Amniotic stem cell (primary cell): ENCODE measurements at places on chromosomes 5 and 9.

DNA sequence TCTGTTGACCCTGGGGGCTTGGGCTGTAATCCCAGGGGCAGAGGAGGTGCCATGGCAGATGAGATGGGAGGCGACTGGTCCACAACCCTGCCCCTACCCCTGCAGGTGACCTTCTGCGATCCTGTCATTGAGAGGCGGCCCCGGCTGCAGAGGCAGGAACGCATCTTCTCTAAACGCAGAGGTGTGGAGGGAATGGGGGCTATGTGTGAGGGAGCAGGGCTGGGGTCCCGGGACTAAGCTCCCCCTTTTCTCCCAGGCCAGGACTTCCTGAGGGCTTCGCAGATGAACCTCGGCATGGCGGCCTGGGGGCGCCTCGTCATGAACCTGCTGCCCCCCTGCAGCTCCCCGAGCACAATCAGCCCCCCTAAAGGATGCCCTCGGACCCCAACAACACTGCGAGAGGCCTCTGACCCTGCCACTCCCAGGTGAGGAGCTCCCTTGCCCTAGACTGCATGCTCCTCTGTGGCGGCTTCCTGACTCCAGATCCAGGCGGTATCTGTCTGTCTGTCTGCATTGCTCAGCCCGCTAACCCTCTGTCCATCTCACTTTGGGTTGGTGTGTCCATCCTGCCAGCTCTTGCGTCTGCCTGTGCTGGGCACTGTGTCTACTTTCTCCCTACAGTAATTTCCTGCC is 9.9 kb downstream of the ZDHHC12 start:
- no peak for DNase-seq

- DNase-seq, result no peak
Measured at GRCh38 chr9:96523374-96523773, 73.4 kb downstream of the HABP4 start.

DNA sequence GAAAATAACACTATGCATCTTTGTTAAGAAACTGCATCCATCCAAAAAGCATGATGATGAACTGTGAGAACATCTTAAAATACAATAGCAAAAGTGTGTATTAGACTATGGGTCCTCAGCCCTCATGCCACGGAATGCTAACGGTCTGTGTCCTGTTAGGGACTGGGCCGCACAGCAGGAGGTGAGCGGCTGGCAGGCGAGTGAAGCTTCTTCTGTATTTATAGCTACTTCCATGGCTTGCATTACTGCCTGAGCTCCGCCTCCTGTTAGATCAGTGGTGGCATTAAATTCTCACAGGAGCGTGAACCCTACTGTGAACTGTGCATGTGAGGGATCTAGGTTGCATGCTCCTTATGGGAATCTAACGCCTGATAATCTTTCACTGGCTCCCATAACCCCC is 129.8 kb downstream of the NXNL2 start:
- no peak for DNase-seq

- no peak for DNase-seq
Measured at GRCh38 chr9:114094971-114095370, 4.1 kb downstream of the KIF12 start.

DNA sequence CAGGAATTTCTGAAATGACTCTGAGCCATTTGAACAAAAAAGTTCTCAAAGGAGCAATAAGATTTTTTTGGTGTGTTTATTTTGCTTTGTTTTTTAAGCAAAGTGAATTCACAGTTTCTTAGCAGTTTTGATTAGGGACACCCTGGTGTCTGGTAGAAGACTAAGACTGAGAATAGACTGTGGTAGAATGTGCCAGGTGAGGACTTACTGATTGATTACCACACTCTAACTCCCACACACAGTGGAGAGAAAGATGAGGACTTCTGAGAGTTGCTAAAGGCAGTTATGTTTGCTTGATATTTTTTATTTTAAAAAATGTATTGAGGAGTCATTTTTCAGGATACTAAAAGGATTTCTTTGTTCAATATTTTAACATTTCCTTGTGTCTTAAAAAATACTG is 175.1 kb downstream of the CD180 start:
- DNase-seq, result no peak

DNA sequence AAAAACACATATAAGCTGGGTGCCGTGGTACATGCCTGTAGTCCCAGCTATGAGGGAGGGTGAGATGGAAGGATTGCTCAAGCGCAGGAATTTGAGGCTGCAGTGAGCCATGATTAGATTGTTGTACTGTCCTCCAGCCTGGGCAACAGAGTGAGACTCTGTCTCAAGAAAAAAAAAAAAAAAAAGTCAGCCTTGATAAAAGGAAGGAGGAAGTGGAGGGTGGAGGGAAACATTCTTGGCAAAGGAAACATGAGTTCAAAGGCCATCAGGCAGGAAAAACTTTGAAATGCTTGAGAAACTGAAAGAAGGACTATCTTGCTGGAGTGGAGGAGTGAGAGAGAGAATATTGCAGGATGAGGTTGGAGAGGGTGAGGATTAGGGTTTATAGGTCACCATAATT is 18.3 kb upstream of the ANKHD1 start:
- no peak for DNase-seq

- DNase-seq, result no peak
Measured at GRCh38 chr9:84667571-84668195, 1.8 kb upstream of the NTRK2 start.

- DNase-seq, result no peak
Measured at GRCh38 chr9:97808972-97809371, 44.1 kb upstream of the FOXE1 start.

- DNase-seq, result no peak
Measured at GRCh38 chr9:120757026-120757913, 35.9 kb downstream of the FBXW2 start.

GRCh38 chr5:139100825-139101224 is 97.3 kb downstream of the SIL1 start:
- DNase-seq, result peak; percentile 14

GRCh38 chr9:134644725-134645606 is 3.4 kb downstream of the COL5A1 start:
- DNase-seq, result peak; percentile 92

DNA sequence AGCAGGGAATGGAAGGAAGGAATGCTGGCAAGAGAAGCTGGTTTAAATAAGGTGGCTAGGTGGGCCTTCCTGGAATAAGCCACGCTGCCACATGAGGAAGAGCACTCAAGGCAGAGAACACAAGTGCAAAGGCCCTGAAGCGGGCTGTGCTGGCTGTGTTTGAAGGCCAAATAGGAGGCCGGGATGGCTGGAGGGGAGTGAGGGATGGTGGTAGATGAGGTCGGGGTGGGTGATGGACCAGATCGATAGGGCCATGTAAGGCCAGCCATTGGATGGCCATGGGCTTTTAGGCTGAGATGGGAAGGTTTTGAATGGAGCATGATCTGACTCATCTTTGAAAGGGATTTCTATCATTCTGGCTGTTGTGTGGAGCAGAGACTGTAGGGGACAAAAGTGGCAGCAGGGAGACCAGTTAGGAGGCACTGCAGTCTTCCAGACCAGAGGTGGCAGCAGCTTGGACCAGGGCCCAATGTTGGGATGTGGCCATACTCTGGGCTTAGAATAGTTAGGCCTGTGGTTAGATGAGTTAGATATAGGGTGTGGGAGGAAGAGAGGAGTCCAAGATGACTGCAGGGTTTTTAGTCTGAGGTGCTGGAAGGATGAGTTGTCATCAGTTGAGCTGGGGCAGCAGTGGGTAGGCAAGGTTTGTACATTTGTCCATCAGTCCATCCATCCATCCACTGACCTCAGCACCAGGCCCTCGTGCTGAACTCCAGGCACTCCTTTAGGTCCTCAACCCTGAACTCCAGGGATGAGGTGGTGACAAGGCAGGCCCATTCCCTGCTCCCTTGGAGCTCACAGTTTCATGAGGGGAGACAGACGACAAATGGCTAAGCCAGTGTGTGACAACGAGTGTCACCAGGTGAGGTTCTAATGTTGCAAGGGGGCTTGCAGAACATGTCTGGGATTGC is 30.3 kb downstream of the NDST1 start:
- DNase-seq, result no peak

DNA sequence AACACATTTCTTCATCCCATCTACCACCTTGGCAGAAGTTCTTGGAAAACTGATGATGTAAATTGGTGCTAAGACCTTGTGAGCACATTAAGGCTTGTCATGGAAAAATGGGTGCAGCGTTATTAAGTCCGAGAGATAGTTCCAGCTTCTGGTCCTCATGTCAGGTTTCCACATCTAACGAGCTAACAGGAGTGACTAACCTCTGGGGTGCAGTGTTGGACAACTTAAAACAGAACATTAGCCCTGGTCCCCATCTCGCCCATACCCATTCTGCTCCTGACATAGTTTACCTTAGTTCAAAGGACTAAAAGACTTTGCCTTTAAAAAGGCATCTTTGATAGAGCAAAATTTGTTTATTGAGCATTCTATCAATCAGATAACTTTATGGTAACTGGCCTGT is 128.0 kb downstream of the SLC1A3 start:
- DNase-seq, result no peak

DNA sequence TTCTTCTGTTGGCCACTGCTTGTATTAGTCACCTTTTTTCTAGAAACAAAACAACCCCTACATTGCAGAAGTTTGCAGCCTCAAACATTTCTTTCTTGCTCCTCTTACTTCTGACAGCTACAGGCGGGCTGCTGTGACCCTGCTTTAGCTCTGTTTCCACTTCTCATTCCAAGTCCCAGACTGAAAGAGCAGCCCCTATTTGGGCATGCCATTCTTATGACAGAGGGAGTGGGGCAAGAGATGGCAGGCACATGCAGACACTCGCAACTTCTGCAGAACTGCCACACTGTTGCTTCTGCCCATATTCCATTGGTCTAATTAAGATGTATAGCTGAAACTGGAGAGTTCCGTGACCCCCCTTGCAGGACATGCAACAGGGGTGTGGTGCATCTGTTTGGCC is 19.6 kb upstream of the RPS23 start:
- no peak for DNase-seq

DNA sequence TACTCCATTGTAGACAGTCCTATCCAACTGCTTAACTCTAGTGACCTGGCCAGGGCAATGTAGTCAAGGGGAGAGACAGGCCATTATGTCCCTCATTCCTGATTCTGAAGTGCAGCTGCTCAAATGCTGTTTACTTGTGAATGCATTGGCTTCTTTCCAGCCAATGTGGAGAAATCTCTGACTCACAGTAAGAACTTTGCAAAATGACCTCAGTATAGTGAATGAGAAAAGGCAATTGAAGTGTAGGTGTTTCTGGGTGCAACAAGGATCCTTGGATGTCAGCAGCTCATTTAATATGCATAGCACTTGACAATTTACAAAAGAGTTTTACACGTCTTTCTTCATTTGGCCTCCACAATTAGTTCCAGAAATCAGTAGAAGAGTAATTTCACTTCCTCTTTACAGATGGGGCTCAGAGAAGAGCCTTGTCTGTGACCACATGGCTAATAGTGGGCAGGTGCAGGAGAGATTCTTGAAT is 367.2 kb downstream of the OSTF1 start:
- DNase-seq, result no peak

GRCh38 chr5:154333016-154333415 is 112.8 kb upstream of the SAP30L start:
- no peak for DNase-seq

- DNase-seq, result no peak
Measured at GRCh38 chr5:42824347-42824976, 12.8 kb upstream of the SELENOP start.

DNA sequence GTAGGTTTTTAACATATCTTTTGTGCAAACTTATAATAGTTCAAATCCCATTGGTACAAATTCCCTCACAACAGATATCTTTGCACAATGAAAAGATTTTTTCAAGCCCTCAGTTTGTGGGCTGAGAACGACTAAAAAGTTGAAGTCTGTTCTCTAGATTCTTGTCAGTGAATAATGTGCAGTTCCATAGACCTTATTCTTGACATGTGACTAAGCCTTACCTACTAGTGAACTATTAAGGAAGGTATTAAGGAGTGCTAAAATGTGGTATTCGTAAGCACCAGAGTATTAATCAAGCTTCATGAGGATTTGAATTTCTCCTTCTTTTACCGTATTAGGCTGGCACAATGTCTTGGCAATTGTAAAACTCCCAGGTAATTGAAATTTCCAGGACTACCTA is 205.6 kb upstream of the DMRTA1 start:
- DNase-seq, result no peak

- DNase-seq, result no peak
Measured at GRCh38 chr9:107667231-107668070, 177.9 kb upstream of the KLF4 start.

DNA sequence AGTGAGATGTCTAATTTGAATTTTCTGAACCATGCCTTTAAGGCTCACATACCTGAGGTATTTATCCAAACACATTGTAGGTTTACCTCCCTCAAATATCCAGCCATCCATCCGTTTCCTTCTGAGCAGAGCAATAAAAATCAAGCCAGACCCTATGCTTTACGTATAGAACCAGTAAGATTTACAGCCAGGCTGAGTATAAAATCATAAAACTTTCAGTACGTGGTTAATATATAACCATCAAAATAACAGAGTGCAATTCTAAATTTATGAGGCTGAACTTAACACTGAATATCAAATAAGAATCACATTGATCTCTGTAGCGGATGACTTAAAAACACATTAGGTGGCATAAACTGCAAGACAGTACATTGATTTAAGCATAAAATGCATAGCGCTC is 877.9 kb upstream of the WWC1 start:
- no peak for DNase-seq

GRCh38 chr9:87269296-87270176 is 228.1 kb upstream of the DAPK1 start:
- no peak for DNase-seq

DNA sequence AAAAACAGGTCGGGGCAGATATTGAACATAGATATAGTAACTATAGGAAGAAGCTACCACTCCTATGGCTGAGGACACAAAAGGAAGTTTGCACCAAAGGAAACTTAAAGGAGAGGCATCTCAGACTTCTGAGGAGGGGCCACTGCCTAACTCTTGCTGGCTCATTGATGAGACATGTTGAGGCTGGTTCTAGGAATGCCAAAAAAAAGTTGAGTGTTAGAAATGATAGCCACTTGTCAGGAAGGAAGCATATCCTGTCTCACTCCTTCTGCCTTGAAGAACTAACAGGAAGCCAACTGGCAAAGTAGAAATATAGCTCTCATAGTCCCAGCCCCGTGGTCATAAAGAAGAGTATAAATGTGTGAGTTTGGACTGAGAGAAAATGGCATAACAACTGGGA is 23.3 kb upstream of the STOM start:
- no peak for DNase-seq

DNA sequence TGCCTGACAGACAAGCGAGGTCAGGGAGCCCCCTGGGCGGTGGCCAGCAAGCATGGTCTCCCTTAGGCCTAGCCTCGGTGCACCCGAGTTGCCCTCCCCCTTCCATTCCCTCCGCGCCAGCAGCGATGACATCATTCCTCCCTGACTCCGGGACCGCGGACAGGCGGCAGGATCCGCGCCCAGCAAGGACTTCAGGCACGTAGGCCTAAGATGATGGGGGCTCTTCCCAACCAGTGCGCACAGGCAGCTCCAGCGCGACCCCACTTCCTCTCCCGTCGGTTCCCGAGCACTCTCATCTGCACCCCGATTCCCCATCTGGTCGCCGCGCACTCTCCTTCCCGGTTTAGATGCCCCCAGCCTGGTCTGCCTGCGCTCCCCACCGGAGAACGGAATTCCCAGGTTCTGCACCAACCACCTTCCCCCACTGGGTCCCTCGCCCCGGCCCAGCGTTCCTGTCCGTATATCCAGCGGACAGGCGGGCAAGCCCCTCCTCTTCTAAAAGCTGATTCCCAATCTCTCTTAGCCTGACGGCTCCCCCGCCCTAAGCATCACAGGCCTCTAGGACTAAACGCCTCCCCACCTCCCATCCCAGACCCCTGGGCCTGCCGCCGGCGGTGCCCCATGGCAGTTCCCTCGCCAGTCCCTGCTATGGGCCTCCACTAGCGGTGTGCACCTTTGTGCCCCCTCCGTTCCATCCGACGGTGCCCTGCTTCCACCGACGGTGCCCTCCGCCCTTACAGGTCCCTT is 931 bp downstream of the FAM219A start:
- DNase-seq, result peak; percentile 69

GRCh38 chr9:7185612-7186011 is 427.8 kb downstream of the KDM4C start:
- no peak for DNase-seq
